ENCODE measurements at places on chromosomes 3 and 15.

DNA sequence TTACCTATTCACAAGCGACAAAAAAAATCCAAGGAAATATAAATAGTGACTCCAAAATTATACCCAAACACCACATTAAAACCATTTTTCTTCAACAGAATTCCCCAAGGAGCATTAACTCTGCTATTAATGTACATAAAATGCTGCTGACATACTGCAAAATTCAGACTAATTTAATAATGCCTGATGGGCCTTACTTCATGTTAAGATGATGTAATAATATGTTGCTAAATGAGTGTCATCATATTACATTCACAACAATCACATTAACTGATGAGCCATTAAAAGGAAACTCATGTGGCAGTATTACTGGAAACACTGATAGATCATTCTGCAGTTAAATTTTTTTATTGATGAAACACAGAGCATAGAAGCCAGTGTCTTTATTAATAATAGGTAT is 204.9 kb upstream of the CGNL1 start:
- no peaks in the 10 kb centered on the region for H3K4me1 ChIP-seq
- no peak for DNase-seq
- no peak overlapping the region for H3K27ac ChIP-seq
- H3K27me3 ChIP-seq = no peaks in the 10 kb centered on the region
- H3K36me3 ChIP-seq = peaks cover 65% of the 10 kb centered on the region

DNA sequence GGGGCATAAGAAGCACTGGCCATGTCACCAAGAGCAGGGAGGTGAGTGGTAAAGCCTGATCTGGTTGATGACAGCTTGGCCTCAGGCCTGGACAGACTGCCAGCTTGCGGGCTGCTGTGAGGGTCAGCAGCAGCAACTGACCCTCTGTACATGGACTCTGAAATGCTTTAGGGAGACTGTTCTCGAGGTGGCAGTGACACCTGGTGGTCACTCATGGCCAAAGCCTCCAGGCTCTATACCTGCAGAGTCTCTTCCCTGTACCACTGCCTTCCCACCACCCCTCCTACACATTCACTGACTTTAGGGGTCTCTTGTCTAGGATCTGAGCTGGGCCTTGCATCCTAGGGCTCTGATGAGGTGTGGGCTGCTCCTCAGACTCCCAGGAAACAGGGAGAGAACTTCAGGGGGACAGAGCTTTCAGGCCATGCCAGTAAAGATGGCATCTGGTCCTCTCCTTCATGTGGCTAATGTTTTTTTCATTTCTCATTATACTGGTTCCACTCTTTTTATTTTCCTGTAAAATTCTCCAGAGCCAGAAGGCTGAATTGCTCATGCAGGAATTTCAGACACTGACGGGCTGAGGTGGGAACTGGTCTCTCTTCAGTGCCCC is 17.2 kb upstream of the TIMP4 start:
- no peaks in the 10 kb centered on the region for H3K27me3 ChIP-seq
- peak; percentile 62 for DNase-seq
- no peak overlapping the region for H3K4me3 ChIP-seq
- no peaks in the 10 kb centered on the region for H3K36me3 ChIP-seq
- no peaks in the 10 kb centered on the region for H3K4me1 ChIP-seq
- no peak overlapping the region for H3K27ac ChIP-seq

- no peaks in the 10 kb centered on the region for H3K36me3 ChIP-seq
- H3K4me1 ChIP-seq = no peaks in the 10 kb centered on the region
- no peak overlapping the region for H3K4me3 ChIP-seq
- no peak for DNase-seq
These were observed 16.0 kb upstream of the ZNF710 start for GRCh38 chr15:89985111-89985510.

DNA sequence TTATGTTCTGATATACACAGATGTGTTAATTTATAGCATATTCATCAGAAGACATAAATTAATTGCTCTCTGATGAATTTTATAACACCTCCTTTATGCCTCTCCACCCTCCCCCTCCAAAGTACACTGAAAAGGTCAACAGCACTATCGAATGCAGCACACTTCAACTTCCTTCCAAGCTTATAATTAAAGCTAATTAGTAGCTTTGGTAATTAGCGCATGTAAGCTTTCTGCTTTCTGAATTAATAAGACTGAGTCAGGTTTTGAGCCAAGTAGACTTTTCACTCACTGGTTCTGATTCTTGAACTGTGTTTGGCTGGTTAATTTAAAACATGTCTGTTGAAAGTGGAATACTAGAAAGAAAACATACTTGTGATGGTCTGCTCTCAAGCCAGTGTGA is 760.8 kb upstream of the CFAP20DC start:
- H3K36me3 ChIP-seq = no peaks in the 10 kb centered on the region
- DNase-seq = no peak
- H3K4me3 ChIP-seq = no peak overlapping the region

- no peak for DNase-seq
- H3K4me3 ChIP-seq = no peak overlapping the region
- H3K27me3 ChIP-seq = no peaks in the 10 kb centered on the region
- H3K36me3 ChIP-seq = no peaks in the 10 kb centered on the region
- no peak overlapping the region for H3K27ac ChIP-seq
These were observed 22.7 kb downstream of the EXD1 start for GRCh38 chr15:41207687-41208448.

GRCh38 chr3:109440353-109440752 is 103.0 kb upstream of the DPPA4 start:
- no peak for DNase-seq
- H3K36me3 ChIP-seq = no peaks in the 10 kb centered on the region
- H3K27ac ChIP-seq = no peak overlapping the region
- H3K4me3 ChIP-seq = no peak overlapping the region
- H3K4me1 ChIP-seq = no peaks in the 10 kb centered on the region
- H3K27me3 ChIP-seq = no peaks in the 10 kb centered on the region

GRCh38 chr3:69868841-69869420 is 129.7 kb downstream of the MITF start:
- no peak overlapping the region for H3K4me3 ChIP-seq
- no peaks in the 10 kb centered on the region for H3K27me3 ChIP-seq
- H3K4me1 ChIP-seq = peaks cover 4% of the 10 kb centered on the region
- no peak overlapping the region for H3K27ac ChIP-seq

GRCh38 chr15:57393061-57393460 is 16.8 kb downstream of the CGNL1 start:
- no peaks in the 10 kb centered on the region for H3K36me3 ChIP-seq
- no peak for DNase-seq
- no peaks in the 10 kb centered on the region for H3K27me3 ChIP-seq
- H3K4me3 ChIP-seq = no peak overlapping the region

GRCh38 chr3:4645468-4645867 is 152.3 kb downstream of the ITPR1 start:
- H3K4me1 ChIP-seq = no peaks in the 10 kb centered on the region
- DNase-seq = no peak
- H3K4me3 ChIP-seq = no peak overlapping the region
- no peaks in the 10 kb centered on the region for H3K27me3 ChIP-seq

- H3K27ac ChIP-seq = no peak overlapping the region
- no peak for DNase-seq
- no peak overlapping the region for H3K4me3 ChIP-seq
- H3K27me3 ChIP-seq = no peaks in the 10 kb centered on the region
- H3K36me3 ChIP-seq = no peaks in the 10 kb centered on the region
These were observed 163.2 kb downstream of the NSUN3 start for GRCh38 chr3:94226078-94226477.
